Brain microvascular endothelial cell (primary cell): ENCODE measurements at places on chromosomes 7 and 10.
A peak's percentile ranks its signal among the peaks of the same experiment; 100 is the strongest.

- DNase-seq, result no peak
These were observed 233.6 kb downstream of the COBL start for GRCh38 chr7:51082940-51083533.

DNA sequence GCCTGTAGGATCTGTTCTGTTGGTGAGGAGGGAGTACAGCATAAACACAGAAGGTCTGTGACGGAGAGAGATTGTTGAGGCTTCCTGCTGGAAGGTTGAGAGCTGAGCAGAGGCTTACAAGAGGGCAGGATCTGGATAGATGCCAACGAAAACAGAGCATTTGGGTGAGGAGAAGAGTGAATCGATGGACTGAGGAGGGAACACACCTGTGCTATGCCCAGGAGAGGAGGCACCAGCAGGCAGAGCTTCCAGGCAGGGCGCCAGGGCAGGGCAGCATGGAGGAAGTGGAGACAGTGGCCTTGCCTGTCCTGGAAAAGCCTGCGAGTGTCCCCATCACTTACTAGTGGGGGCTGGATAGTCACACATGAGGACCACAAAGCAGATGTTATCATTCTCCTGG lies 282.9 kb downstream of the PAXIP1 start:
- DNase-seq, result no peak

DNA sequence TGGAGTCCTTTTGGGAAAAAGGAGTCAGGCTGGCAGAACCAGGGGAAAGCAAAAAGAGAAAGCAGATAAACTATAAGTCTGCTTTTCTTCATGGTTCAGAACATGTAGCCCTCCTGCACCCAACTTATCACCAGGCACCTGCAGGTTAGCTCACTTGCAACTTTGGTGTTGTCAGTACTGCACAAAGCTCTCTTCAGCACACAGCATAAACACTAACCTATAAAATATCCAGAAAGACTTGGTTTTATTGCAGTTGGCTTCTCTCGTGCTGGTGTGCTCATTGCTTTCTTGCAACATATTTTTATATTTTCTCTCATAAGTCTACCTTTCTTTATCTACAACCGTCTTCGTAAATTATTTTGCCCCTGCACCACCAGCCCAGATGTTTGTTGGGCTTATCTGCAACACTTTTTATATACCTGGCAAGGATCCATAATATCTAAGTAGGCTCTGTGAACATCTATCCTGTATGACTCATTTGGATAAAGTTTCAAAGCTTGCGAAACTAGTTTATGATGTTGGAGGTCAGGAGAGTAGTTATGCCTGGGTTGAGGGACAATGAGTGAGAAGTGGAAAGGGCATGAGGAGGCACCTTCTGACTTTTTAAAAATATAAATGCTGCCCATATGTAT lies 164.6 kb downstream of the ANKRD30A start:
- no peak for DNase-seq

- DNase-seq, result no peak
These were observed 59.4 kb downstream of the MDFIC start for GRCh38 chr7:114981323-114981722.

GRCh38 chr10:77842652-77843212 lies 83.8 kb downstream of the DLG5 start:
- no peak for DNase-seq

DNA sequence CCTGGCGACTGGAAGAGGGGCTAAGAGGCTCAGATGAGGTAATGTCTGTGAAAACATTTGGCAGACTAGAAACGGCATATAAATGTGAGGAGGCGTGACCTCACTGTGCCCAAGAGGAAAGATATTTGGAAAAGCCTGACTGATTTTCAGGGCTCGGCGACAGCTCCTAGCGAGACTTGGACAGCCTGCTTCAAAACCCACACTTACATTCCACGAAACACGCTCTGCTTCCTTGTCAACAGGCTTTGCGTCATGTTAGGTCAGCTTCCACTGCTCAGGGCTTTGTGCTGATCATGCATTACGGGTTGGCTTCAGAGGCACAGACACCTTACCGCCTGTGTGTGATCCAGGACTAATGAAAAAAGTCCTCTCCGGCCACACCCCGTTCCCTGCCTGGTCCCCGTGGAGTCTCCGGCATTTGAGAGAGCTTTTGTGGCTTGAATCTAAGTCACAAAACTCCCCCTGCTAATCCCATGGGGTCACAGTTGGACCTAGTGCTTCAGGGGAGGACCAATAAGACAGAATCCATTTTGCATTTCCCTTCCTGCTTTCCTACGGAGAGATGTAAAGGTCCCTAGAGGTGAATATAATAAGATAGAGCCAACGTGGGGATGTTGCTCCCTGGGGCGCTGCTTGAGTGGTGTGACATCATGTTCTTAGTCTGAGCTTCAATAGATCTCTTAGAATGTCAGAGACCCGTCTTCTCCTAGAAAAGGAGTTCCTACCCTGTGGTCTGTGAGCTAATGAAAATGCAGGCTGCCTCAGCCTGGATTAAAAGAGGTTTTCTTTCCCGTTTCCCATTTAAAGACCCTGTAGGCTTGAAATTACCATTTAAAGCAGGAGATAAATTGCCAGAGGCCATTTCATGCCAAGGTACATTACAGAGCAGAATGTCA lies 25.5 kb downstream of the FGFBP3 start:
- peak; percentile 56 for DNase-seq

DNA sequence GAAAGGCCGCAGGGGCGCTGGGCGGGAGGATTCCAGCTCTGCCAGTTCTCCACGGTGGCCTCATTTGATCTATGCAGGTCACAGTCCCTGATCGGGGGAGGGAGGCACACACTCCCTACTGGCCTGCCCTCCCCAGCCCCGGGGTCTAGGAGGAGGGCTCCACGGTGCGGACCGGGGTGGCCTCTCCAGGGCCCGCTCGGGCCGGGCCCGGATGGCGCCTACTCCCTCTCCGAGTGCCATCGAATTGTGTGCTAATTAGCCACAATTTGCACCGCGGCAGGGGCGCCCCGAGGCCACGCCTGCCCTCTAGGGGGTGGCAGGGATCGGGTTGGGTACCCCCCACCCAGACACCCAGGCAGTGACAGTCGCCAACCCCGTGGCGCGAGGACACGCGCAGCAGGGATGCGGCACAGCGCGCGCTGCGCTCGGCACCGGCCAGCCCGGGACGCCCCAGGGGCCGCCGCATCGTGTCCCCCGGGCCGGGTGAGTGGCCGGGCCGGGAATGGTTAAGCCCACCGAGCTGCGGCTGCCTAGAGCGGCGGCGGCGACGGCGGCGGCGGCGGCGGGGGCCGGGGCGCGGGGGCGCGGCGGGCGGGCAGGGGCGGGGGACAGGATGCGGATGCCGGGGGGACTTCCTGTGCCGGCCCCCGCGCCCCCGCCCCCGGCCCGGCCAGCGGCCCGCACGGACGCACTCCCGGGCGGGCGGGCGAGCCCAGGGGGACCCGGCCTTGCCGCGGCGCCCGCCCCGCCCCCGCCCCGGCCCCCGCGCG lies at the start of gene ZNF853:
TSS of gene ZNF853 (plus strand) at position 658 of the 770 bp plus-strand sequence. CDS start 565 bp downstream, outside the sequence.
- DNase-seq, result no peak

DNA sequence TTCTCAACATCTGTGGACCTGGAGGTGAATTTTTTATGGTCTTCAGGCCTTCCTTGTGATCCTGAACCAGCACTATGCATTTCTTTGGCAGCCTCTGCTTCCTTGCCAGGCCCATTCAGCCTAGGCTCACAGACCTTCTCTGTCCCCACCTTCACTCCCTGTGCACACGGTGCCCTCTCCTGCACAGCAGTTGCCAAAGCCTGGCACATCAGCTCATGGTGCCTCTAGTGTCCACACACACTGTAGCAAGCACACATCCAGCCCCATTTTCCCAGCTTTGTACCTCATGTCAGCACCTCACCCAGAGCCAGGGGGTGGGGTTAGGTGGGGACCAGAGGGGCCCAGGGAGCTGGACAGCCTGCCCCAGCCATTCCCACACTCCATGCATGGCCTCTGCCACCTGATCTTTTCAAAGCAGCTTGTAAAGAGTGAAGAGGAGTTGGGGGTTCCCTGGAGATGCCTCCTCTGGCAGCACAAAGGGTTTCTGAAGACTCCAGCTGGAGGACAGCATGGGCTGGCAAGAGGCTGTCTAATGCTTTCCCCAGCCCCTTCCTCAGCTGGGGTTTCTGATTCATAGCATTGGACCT lies 57.9 kb upstream of the TMEM72 start:
- no peak for DNase-seq

GRCh38 chr10:130179640-130180039 lies 43.4 kb downstream of the GLRX3 start:
- peak; percentile 80 for DNase-seq

DNA sequence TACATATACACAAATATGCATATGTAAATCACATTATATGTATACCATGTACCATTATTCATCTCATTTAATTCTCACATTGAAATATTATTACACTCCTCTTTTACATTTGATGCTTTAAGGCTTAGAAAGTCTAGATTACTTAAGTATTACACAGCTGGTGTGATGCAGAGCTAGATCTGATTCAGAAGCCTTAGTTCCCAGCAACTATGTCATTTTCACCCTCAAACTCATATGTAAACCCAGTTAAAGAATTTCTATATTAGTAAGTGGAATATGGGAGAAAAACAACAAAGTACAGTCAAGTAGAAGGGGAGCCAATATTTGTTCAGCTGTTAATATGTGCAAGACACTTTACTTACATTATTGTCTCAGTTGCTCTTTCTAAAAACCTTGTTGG lies 74.3 kb upstream of the CSTF2T start:
- no peak for DNase-seq

GRCh38 chr10:130756651-130757050 lies 554.9 kb downstream of the TCERG1L start:
- DNase-seq, result no peak

DNA sequence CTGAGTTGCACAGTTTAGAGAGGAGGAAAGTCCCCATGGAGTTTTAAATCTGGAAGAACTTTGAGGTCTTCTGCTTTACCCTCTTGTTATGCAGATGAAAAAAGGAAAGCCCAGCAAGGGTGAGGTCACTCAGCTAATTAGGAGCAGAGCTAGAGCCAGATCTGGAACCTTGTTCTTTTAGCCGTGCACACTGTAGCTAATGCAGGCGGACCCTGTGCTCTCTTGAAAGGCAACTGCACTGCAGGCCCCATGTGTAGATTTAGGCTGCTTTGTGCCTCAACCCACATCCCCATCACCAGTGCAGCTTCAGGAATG lies 63.4 kb downstream of the SYPL1 start:
- no peak for DNase-seq

GRCh38 chr10:32232378-32232777 lies 114.6 kb downstream of the EPC1 start:
- no peak for DNase-seq

GRCh38 chr7:18498341-18498740 lies 2.8 kb downstream of the HDAC9 start:
- DNase-seq, result no peak

- DNase-seq, result no peak
These were observed 20.9 kb upstream of the CYP3A43 start for GRCh38 chr7:99806839-99807478.

DNA sequence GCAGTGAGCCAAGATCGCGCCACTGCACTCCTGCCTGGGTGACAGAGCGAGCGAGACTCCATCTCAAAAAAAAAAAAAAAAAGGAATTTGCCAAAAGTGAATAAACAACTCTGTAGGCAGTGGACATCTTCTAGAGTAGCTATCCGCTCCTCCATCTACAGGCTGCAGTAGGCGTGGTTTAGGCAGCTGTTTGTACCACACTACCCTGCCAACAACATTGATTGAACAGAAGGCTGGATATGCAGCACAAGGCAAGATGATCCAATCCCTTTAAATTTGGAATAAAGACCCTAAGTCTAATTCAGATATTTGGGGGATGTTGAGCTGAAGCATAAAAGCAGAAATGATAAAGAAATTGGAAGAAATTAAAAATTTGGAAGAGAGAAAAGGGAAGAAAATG lies 141.6 kb downstream of the TES start:
- DNase-seq, result no peak

DNA sequence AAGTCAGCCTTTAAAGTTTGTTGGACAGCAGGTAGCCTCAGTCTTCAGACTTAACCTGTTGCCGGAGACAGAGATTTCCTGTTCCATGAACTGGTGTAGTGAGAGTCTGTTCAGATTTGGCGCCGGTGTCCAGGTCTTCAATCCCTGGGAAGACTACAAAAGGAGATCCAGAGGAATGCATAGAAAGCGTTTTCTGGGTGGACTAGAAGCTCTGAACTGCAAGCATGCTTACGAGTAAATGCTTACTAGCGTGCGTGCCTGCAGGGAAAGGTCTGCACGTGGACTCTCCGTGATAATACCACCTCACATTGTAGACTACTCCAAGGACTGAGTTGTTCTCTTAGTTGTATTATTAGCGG lies 878 bp downstream of the GLRX3 start:
- peak; percentile 35 for DNase-seq

GRCh38 chr7:118502235-118502634 lies 277.7 kb downstream of the ANKRD7 start:
- no peak for DNase-seq

- no peak for DNase-seq
These were observed 282.0 kb downstream of the ADK start for GRCh38 chr10:74432841-74433594.

DNA sequence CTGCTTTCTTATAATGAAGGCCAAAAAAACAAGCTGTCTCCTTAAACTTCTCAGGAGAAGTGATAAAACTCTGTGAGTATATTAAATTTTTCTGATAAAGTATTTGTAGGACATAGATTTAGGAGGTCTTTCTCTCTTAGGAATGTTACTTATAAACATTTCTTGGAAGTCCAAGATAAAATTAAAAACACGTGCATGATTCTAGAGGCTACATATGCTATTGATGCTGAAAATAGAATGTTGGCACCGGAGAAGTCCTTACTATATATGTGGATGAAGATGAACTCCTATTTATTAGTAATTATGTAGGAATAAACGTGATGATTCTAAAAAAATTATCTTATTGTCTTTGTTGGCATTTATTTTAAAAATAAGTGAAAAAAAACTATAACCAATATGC lies 241.3 kb upstream of the LRRTM3 start:
- DNase-seq, result no peak

- peak; percentile 86 for DNase-seq
These were observed 505.6 kb downstream of the GALNT17 start for GRCh38 chr7:71637578-71637977.

DNA sequence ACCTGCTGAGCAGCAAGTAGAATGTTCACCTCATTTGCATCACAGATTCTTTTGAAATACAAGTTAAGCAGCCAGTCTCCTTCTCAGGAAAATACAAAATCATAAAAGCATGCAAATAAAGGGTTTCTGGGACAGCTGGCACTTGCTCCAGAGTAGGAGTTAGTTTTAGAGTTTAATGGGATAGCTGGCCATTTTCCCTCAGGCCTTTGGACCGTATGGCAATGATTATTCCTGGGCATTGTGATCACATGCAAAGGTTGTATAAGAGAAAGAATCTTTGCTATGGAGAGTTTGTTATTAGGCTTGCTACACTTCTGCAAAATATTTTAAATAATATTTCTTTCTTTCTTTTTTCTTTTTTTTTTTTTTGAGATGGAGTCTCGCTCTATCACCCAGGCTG lies 240.8 kb downstream of the CDK14 start:
- no peak for DNase-seq

- no peak for DNase-seq
These were observed 24.6 kb upstream of the WNT16 start for GRCh38 chr7:121304102-121304658.

- no peak for DNase-seq
These were observed 251.0 kb downstream of the BMPER start for GRCh38 chr7:34156336-34156735.

DNA sequence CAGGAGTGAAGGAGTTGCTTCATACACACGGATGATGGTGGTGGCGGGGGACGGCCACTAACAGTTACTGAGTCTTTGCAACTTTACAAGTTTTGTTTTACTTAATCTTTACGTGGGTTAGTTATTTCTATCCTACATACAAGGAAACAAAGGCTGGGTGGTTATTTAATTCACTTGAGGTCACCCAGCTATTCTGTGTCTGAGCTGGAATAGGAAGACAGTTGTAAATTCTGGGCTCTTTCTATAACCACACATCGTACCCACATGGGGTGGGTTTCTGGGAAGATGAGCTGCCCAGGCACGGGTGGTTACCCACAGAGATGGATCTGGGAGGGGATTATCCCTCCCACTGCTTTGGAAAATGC lies 137.9 kb downstream of the ANLN start:
- DNase-seq, result no peak
